Forelimb muscle (tissue), 1 donor: ENCODE measurements at places on chromosomes 3 and 15. TPM values are rescaled to one million over a fixed set of nuclear protein-coding genes. Genes with fewer than 3 reads are reported as not detected.

NRROS gene
- polyA plus RNA-seq, result 5.1 TPM

KIF7 gene
- 5.7 TPM for polyA plus RNA-seq

GJD2 gene
- 7.0 TPM for polyA plus RNA-seq

LYZL4 gene
- polyA plus RNA-seq, result not detected

SEMA3F gene
- 9.0 TPM for polyA plus RNA-seq
